Adrenal gland (tissue), 19 donors: ENCODE measurements at places on chromosomes 3 and 15. TPM values are rescaled to one million over a fixed set of nuclear protein-coding genes. Genes with fewer than 3 reads are reported as not detected.

DNA sequence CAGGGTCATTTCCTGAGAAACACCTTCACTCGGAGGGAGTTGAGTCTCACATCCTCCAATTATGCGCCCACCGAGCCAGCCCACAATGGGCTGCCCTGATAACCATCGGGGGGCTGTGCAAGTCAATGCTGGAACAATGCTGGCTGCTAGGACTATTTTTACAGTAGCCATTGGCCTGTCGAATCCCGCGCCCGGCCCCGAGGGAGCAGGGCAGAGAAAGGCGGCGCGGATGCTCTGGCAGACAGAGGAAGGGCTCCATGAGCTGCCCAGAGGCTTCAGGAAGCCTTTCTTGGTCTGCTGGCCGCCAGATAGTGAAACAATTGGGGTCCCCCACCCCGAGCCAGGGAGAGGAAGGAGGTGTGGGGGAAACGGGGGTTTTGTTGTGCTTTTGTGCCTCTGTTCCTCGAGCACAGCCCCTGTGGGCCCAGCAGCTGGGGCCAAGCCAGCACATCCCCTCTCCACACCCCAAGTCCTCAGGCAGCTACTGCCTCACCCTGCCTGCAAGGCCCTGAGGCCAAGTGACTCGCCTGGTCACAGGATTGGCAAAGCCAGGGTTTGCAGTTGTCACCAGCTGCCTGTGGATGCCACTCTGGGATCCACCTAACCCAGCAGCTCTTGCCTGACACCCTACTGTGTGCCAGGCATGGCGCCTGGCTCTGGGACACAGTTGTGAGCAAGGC lies 39.0 kb downstream of the SLC6A6 start:
- peak overlapping the region; percentile 36 for H3K27ac ChIP-seq
- peaks cover 23% of the 10 kb centered on the region for H3K4me1 ChIP-seq
- no peak for DNase-seq
- no peaks in the 10 kb centered on the region for H3K27me3 ChIP-seq

The SCN11A gene
- total RNA-seq: 0.41 TPM

GRCh38 chr3:157103860-157104259 lies 56.1 kb downstream of the CCNL1 start:
- DNase-seq: no peak
- H3K36me3 ChIP-seq: no peaks in the 10 kb centered on the region
- H3K27me3 ChIP-seq: no peaks in the 10 kb centered on the region
- H3K4me3 ChIP-seq: no peak overlapping the region
- H3K27ac ChIP-seq: peak overlapping the region; percentile 3

- H3K27me3 ChIP-seq: no peaks in the 10 kb centered on the region
- H3K36me3 ChIP-seq: no peaks in the 10 kb centered on the region
- no peaks in the 10 kb centered on the region for H3K4me1 ChIP-seq
- no peak for DNase-seq
- no peak overlapping the region for H3K4me3 ChIP-seq
- no peak overlapping the region for H3K27ac ChIP-seq
Measured at GRCh38 chr3:66304293-66304692, 83.5 kb downstream of the SLC25A26 start.

DNA sequence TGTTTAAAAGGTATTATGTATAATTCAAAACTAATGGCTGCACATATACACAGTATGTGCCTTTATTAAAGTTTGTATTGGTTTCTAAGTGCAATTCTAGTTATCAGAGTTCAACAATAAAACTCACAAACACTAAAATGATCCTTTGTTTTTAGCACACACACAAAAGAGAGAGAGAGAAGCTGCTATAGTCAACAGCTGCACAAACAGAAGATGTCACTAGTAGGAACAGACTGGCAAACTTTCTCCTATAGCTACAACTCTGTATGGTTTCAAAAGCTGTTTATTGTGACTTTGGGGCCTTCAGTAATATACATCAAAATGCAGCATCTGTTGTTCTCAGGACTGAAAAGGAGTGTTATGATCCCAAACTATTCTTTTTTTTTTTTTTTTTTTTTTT lies 6.1 kb downstream of the SECISBP2L start:
- H3K4me3 ChIP-seq: no peak overlapping the region
- H3K36me3 ChIP-seq: no peaks in the 10 kb centered on the region
- peaks cover 11% of the 10 kb centered on the region for H3K4me1 ChIP-seq

The MKRN3 gene
- not detected for total RNA-seq

The MYZAP gene
- total RNA-seq: 118 TPM

The GAP43 gene
- 23.2 TPM for total RNA-seq

The RAB6B gene
- 14.5 TPM for total RNA-seq

GRCh38 chr15:47872869-47873432 lies 155.6 kb downstream of the SEMA6D start:
- no peaks in the 10 kb centered on the region for H3K36me3 ChIP-seq
- H3K4me3 ChIP-seq: no peak overlapping the region
- H3K4me1 ChIP-seq: no peaks in the 10 kb centered on the region
- DNase-seq: no peak
- no peak overlapping the region for H3K27ac ChIP-seq
- H3K27me3 ChIP-seq: no peaks in the 10 kb centered on the region

- H3K4me1 ChIP-seq: no peaks in the 10 kb centered on the region
- H3K4me3 ChIP-seq: no peak overlapping the region
- H3K27me3 ChIP-seq: no peaks in the 10 kb centered on the region
Measured at GRCh38 chr3:128345196-128345595, 121.5 kb downstream of the DNAJB8 start.

The CA12 gene
- total RNA-seq: 0.52 TPM
